T-helper 17 cell (primary cell): ENCODE measurements at places on chromosomes 5 and 9.

- no peak for DNase-seq
Measured at GRCh38 chr5:178249191-178249989, 16.8 kb upstream of the PHYKPL start.

DNA sequence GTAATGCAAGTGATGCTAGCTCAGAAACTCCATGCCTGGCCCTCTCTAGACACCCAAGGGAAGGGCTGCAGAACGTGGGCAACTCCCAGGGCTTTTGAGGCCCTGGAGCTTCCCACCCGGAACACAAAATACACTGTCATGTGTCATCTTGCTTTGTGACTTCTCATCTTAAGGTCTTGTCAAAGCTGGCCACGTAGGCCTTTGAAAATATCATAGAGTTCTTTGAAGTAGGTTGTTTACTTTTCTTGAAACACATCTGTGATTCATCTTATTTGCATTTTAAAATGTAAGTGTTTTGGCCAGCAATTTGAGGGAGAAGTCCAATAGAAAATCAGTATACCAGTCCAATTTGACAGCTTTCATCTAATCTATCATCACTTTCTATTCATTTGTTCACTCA lies 40.2 kb upstream of the PALM2AKAP2 start:
- DNase-seq = no peak

- no peak for DNase-seq
Measured at GRCh38 chr5:130323804-130324454, 419.7 kb downstream of the CHSY3 start.

GRCh38 chr5:58855851-58856739 lies 273.2 kb downstream of the RAB3C start:
- no peak for DNase-seq

DNA sequence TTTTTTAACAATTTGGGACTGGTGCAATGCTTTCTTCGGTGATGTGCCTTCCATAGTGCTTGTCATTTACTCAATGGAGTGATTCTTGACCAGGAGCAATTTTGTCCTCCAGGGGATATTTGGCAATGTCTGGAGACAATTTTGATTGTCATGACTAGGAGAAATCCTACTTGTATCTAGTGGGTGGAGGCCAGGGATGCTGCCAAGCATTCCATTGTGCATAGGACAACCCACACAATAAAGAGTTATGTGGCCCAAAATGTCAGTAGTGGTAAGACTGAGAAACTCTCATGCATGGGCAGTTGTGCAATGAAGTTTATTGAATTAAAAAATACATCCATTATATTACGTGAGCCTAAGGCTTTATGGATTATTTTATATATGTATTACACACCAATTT lies 70.5 kb downstream of the FOCAD start:
- DNase-seq = no peak

GRCh38 chr5:81308836-81309235 lies 7.4 kb downstream of the ZCCHC9 start:
- no peak for DNase-seq

- no peak for DNase-seq
Measured at GRCh38 chr9:107036367-107036766, 173.4 kb downstream of the ZNF462 start.

- no peak for DNase-seq
Measured at GRCh38 chr9:4298255-4299004, 1.4 kb downstream of the GLIS3 start.

DNA sequence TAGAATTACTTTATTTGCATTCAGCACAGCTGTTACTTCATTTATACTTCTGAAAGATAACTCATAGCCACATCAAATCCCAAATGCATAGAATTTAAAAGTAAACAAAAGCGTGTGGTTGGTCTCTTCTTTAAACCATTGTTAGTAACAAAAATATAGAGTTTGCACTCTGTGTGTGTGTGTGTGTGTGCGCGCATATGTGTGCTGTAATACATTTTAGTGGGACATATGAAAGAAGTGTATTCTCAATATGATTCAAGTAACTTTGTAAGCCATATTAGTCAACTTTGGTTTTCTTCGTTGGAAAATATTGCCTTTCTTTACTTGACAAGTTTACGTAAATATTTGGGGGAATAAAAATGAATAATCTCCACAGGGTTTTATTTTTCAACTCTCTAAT lies 106.1 kb upstream of the PRRC1 start:
- DNase-seq = no peak

DNA sequence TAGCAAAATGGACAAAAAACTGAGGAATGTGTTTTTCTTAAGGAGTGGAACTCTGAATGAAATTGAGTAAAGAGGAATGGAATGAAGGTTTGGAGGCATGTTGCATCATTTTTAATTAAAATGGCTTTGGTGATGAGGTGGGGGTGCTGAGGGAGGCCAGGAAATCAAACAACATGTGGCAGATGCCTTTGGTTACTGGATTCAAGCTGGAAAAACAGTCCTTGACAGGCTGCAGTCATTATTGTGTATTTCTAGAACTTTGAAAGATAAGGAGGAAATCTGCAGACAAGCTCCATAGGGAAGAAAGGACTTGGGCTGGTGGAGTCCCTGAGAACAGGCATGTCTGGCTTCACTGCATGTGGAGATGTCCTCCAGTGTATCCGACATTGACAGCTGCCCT lies 203.5 kb upstream of the HAPLN1 start:
- DNase-seq = no peak

DNA sequence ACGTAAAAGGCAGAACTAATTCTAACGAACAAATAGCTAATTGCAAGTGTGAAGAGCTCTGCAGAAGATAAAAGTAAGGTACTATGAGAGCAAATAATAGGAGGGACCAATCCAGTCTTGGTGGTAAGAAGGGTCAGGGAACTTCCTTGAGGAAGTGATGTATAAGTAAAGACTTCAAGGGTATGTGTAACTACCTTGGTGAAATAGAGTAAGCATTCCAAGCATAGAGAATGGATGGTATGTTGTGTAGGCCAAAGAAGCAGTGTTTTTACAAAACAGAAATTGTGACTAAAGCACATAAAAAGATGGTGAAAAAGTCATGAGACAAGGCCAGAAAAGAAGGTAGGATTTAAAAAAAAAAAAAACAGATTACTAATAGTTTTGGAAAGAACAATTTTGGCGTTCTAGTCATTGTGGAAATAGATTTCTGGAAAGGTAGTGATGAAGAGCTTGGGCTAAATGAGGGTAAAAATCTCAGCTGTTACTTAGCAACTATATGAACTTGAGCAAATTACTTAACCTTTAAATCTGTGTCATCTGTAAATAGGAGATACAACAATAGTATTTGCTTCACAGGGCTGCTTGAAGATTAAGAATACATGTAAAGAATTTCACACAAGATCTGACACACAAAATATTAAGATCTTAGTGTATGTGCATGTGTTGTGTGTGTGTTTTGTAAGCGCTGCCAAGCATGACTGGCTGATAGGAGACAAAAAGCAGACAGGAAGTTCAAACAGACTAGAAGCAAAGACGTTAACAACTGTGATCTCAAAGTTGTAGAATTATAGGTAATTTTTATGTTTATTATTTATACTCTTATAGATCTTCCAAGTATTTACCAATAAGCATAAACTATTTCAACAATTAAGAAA lies 73.5 kb downstream of the NR6A1 start:
- no peak for DNase-seq

GRCh38 chr9:131238402-131239021 lies 37.8 kb downstream of the FAM78A start:
- DNase-seq = no peak

- DNase-seq = no peak
Measured at GRCh38 chr9:84002344-84002743, 21.7 kb downstream of the RMI1 start.

- DNase-seq = no peak
Measured at GRCh38 chr9:116928884-116929283, 241.8 kb downstream of the TRIM32 start.

GRCh38 chr9:83920469-83920926 lies 734 bp downstream of the KIF27 start:
- DNase-seq = no peak

DNA sequence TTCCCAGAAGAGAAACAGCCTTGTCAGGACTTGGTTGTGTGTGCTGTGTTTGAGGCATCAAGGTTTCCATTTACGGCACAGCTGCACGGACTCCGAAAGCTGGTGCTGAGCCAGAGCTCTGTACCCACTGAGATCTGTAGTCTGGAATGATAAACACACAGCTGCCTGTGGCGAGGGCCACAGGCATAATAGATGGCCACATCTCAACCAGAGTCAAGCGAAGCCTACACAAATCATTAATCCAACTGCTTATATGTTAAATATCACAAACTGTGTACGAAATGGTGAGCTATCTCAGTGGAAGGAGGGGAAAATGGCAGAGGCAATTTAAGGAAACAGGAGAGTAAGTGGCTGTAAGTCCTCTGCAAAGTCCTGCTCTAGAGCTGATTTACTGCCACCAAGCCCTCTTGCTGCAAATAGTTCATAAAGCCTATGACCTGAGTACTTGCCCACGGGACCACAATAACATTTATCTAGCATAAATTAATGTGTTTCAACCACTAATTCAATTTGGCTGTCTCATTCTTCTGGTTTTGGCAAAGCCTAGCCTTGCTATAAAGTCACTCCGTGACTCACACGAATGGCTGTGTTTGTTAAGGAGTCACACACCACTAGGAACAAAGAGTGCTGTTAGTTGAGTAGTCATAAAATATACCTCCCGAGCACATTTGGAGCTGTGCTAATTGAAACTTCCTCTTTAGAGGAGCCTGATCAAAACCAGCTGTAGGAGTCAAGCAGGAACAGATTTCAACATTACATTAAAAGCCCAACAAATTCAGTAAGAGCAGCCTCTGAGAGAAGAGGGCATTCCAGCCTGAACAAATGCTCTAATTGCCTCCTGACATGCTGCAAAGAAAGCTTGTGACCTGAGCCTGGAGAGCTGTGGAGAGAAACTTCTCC lies 738.6 kb upstream of the ZNF608 start:
- DNase-seq = no peak

- DNase-seq = no peak
Measured at GRCh38 chr5:22242532-22242931, 610.6 kb downstream of the CDH12 start.

DNA sequence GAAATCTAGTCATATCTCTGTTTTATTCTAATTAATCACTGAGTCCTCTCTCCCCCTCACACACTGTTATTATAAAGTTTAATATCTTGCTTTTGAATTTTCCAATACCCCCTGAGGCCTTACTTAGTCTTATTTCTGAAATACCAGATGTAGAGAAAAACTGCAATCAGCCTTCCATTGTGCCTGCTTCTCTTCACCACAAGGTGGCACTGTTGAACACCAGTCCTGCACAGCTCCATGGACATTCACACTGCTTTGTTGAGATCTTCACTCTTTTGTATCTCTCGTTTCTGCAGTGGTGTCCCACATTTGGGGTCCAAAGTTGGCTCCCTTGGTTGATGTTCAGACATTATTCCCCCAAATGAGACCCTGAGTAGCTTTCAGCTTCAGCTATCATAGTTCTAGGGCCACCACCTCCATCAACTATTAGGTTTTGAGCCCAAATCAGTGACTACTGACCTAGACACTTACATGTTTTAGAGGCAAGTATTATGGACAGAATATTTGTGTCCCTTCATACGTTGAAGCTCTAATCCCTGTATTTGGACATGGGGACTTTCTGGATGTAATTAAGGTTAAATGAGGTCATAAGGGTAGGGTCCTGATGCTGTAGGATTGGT lies 24.3 kb downstream of the BOD1 start:
- DNase-seq = no peak

DNA sequence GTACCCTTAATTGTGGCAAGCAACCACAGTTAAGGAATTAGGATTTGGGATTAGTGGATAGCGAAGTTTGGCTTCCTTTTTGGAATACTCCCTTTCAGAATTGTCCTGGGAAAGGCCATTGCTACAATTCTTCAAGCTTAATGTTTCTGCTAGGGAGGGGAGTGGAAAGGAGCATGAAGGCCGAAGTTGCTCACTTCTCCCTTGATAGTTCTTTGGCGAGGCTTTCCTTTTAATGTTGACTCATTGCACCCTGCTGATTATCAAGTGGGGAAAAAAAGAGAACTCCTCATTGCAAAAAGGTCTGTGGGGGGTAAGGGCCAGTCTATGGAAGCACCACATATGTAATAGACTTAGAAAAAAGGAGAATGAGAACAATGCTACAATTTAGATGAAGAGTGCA lies 30.7 kb downstream of the GRIN3A start:
- no peak for DNase-seq

GRCh38 chr9:98144076-98144475 lies 25.1 kb upstream of the TRIM14 start:
- no peak for DNase-seq
